ENCODE measurements at places on chromosomes 12 and 14.

DNA sequence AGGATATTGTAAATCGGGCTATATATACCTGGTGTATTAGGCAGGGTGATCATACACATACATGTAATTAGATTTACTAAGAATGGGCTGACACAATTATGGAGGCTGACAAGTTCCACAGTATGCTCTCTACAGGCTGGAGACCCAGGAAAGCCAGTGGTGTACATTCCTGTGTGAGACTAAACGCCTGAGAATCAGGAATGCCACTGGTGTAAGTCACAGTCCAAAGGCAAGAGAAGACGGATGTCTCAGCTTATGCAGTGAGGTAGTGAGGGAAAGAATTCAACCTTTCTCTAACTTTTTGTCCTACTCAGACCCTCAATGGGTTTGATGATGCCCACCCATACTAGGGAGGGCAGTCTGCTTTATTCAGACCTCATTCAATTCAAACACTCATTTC, 57.1 kb downstream of the METTL25 start:
- peak; percentile 83 for DNase-seq

DNA sequence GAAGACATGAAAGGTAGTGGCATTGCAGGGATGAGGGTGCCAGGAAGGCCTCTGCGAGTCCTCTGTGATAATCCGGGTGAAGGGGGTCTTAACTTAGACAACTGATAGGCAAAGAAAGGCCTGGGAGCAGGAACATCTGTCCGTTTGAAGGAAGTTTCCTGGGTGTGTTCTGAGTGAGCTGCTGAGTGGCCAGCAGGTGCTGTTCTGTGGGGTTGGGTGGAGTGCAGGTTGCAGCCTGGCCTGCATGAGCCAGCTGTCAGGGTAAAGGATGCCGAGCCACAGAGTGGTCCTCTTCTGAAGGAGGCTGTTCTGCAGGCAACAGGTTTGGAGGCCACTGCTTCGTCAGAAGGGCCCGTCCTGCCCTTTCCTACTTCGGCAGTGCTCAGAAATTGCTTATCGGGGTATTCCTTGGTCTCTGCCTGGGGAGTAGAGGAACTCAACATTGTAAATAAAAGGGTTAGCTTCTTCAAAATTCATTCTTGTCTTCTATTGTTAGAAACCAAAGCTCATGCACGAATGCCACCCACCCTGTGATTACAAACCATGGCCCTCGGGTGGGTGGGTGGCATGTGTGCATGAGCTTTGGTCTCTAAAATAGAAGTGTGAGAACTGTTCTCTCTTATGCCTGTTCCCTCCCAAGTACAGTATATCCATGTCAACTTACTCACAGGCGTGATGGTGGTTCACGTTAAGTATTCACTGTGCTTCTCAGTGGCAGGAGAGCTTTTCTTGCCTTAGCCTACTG, 118.9 kb downstream of the CHST11 start:
- DNase-seq: no peak

DNA sequence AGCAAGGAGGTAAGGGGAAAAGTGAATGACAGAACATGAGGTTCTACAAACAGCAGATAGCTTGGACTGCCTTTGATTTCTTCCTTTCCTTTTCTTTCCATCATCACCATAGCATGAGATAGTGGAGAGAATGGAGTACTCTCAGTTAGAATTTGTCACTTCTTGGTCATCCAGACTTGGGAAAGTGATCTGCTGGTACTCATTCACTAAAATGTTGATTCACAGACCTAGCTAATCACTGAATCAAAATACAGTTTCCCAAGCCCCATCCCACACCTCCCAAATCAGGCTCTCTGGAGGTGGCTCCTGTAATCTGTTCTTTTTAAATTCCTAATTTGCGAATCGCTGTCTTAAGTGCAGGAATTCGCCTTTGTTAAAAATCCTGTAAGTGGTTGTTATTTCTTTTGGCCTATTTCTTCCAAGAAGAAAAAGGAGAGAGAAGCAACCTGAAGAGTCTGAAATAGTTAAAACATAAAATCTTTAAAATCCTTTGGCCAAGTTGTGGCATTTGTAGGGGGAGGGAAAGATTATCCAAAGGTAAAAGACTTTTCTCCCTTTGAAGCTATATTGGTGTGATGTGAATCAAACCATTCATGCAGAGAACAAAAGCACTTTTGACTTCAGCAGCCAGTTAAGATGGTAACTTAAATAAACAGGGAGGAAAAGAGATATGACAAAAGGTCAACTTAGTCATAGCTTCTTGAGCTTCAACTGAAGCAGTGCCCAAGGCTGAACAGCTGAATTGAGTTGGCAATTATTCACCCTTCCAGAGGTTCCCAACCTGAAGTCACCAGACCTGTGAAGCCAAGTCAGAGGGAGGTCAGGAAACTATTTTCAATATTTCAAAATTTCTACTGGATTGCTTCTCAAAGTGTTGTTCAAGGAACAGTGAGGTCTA, 255.1 kb upstream of the KRR1 start:
- DNase-seq: peak; percentile 93

DNA sequence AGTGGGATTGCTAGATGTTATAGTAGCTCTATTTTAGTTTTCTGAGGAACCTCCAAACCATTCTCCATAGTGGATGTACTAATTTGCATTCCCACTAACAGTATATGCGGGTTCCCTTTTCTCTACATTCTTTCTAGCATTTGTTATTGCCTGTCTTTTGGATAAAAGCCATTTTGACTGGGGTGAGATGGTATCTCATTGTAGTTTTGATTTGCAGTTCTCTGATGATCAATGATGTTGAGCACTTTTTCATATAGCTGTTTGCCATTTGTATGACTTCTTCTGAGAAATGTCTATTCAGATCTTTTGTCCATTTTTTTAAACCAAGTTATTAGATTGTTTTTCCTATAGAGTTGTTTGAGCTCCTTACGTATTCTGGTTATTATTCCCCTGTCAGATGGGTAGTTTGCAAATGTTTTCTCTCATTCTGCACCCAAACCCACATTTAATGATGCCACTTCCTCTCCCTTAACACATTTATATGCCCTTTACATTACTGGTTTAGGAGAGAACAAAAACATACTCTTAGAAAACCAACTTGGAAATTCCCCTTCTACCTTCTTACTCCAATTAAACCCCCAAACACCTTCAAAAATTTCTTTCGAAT, 48.2 kb downstream of the NELL2 start:
- no peak for DNase-seq

GRCh38 chr14:100790502-100791347, 35.2 kb upstream of the MEG3 start:
- no peak for DNase-seq

DNA sequence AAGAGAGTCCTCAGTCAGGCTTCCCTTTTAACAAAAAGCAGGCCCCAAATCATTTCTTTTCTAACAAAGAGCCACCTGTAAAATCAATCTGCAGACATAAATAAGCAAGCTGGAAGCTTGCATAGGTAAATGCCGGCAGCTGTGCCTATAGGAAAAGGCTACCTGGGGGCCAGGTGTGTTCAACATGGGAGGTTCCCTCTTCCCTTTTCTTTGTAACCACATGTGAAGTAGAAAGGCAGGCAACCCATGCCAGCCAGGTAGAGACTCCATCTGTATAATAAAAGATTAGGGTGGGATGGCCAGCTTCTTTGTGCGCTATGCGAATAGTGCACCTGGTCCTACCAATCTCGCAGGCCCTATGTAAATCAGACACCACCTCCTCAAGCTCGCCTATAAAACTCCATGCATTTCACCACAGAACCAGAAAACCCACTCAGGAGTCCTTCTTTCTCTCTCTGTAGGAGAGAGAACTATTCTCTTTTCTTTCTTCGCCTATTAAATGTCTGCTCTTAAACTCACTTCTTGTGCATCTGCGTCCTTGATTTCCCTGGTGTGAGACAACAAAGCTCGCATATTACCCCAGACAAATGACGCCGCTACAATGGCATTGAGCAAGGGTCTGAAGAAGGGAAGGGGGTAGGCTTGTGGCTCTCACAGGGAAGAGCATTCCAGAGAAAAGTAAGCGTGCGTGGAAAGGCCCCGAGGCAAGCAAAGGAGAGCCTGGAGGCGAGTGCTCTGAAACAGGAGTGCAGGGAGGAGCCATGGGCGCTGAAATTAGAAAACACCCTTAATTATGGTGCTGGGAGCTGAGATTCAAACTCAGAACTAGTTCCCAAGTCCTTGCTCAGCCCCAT, 67.2 kb downstream of the TTC9 start:
- no peak for DNase-seq

DNA sequence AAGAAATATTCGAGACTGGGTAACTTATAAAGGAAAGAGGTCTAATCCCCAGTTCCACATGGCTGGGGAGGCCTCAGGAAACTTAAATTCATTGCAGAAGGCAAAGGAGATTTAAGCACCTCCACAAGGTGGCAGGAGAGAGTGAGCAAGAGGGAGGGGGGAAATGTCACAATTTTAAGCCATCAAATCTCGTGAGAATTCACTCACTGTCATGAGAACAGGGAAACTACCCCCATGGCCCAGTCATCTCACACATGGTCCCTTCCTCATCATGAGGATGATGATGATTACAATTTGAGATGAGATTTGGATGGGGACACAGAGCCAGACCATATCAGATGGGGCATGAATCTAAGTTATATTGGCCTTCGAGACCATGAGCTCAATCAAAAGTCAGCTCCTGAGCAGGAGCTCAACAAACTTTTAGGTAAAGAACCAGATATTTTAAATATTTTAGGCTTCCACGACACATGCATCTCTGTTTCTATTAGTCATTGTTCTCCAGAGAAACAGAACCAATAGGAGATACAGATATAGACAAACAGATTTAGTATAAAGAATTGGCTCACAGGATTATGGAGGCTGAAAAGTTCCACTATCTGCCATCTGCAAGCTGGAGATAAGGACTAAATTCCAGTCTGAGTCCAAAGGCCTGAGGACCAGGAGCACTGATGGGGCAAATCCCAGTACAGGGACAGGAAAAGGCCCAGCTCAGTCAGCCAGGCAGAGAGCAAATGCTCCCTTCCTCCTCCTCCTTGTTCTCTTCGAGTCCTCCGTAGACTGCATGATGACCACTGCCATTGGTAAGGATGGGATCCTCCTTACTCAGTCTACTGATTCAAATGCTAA, 24.9 kb downstream of the DGLUCY start:
- DNase-seq: no peak

GRCh38 chr12:95605875-95606274, 54.6 kb upstream of the USP44 start:
- no peak for DNase-seq

GRCh38 chr14:38042322-38042721, 165.4 kb upstream of the SSTR1 start:
- DNase-seq: peak; percentile 62

GRCh38 chr14:99177046-99177655, 94.8 kb downstream of the BCL11B start:
- no peak for DNase-seq

GRCh38 chr14:105793836-105794235, 267.5 kb downstream of the TMEM121 start:
- no peak for DNase-seq

- no peak for DNase-seq
Measured at GRCh38 chr12:54390176-54390667, 5.7 kb upstream of the ZNF385A start.

- no peak for DNase-seq
Measured at GRCh38 chr12:100027671-100028070, 42.9 kb upstream of the ANKS1B start.

DNA sequence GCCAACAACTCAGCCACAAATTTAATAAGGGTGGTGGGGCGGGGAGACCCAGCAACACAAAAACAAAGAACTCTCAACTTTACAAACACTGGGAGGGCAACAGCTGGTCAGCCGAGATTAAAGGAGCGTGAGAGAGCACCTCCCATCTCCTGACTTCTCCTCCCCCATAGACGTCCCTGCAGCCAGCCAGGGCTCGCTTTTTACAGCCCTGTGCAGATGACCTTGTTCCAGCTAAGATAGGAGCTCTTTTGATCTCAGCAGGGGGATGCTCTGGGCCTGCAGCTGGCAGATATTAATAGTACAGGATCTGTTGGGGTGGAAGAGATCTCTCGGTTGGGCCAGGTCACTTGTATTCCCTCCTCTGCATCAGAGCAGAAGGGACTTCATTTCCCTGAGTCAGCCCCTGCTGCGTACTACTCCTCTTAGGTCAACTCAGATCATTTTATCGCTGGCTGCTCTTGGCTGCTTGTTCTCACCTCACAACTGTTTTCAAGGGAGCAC, 475.8 kb downstream of the RAD51B start:
- no peak for DNase-seq

DNA sequence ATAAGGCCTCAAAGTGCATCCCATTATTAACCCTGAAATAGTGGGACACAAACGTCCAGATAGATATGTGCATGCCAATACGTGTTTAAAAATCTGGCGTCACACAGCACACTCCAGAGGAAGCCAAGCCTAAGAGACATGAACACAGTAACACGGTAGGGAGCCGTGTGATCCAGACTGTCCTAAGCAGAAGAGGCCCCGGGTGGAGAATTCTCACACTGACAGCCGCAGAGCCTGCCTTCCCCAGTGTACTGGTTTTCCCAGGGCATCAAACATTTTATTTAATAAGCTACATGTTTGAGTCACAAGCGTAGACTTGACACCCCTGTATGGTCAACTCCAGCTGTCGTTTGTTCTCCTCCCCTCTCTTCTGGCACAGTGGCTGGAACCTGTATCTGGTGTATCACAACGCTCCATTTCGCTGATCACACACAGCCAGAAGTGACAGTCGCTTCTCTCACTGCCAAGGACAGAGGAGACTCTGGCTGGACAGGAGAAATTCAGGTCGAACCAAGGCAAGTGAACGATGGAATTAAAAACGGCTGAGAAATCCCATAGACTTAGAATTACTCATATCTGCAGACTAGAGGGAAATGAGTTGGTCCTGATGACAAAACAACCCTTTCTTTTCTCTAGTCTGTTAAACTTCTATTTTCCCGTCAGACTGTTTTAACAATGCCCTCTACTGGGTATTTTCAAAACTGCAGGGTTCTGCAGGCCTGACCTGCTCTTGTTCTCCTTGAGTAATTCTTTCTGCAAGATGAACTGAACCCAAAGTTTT, 359.9 kb downstream of the RGS6 start:
- peak; percentile 10 for DNase-seq

GRCh38 chr12:29818916-29819623, 35.3 kb upstream of the TMTC1 start:
- DNase-seq: no peak

GRCh38 chr14:78341827-78342389, 171.7 kb downstream of the NRXN3 start:
- DNase-seq: no peak

GRCh38 chr12:38783304-38783703, 122.1 kb downstream of the CPNE8 start:
- no peak for DNase-seq

DNA sequence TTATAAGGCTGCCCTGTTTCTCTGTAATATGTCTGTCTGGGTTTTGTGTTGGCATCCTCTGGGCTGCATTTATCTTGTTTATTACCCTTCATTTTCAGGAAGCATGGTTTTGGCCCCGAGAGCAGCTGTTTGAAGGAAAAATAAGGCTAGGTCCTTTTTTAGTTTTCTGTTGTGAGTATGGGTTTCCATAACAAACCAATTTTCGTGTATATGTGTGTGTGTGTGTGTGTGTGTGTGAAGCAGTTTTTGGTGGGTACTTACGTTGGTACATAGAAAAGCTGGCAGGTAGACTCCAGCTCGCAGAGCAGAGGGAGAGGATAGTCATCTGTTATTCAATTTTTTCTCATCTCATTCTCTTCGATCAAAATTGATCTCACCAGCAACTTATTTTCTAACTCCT, 52.5 kb downstream of the MAPKAPK5 start:
- DNase-seq: no peak

Measured in RCC 7860 (cell line).